ENCODE measurements at places on chromosomes 2 and 18. TPM values are rescaled to one million over a fixed set of nuclear protein-coding genes. Genes with fewer than 3 reads are reported as not detected.
A peak's percentile ranks its signal among the peaks of the same experiment; 100 is the strongest.

The MC4R gene
- polyA plus RNA-seq = not detected

The CNTNAP5 gene
- not detected for polyA plus RNA-seq

The LRRC30 gene
- polyA plus RNA-seq = not detected

The OBSL1 gene
- polyA plus RNA-seq = not detected

DNA sequence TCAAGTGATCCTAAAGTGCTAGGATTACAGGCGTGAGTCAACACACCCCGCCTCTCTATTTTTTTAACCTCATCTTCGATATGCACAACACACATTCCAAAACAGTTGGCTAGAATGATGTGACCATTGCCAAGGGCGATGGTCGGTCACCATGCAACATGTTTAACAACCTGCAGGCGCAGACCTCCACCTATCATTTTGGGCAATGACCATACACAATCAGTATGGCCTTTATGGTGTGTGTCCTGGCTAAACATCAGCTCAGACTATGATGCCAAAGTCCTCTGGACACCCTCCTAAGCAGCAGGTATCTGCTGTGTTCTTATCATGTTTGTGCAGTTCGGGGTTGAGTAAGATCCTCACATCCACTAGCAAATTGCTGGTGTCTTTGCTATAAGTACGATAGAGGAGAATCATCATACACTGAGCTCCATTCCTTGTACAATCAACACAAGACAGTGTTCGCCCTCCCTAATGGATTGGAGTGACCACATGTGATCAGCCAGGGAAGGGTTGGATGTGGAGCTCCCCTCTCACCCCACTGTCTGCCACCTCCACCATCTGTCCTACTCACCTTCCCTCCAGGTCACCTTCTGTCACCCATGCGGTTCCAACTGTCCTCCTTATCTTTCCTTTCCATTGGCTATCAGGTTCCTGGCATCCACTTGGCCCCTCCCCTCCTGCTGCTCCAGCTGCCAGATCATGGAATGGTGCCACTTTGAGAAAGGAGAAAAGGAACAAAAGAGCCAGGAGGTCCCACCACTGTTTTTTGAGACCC, 7.9 kb upstream of the RNF152 start:
- no peak overlapping the region for H3K27ac ChIP-seq
- H3K4me1 ChIP-seq = no peaks in the 10 kb centered on the region
- H3K4me3 ChIP-seq = no peak overlapping the region
- no peaks in the 10 kb centered on the region for H3K36me3 ChIP-seq
- no peak for DNase-seq

- no peaks in the 10 kb centered on the region for H3K4me1 ChIP-seq
- no peaks in the 10 kb centered on the region for H3K36me3 ChIP-seq
- no peaks in the 10 kb centered on the region for H3K27me3 ChIP-seq
- no peak overlapping the region for H3K27ac ChIP-seq
- DNase-seq = no peak
These were observed 105.5 kb upstream of the ACKR3 start for GRCh38 chr2:236464140-236464539.

DNA sequence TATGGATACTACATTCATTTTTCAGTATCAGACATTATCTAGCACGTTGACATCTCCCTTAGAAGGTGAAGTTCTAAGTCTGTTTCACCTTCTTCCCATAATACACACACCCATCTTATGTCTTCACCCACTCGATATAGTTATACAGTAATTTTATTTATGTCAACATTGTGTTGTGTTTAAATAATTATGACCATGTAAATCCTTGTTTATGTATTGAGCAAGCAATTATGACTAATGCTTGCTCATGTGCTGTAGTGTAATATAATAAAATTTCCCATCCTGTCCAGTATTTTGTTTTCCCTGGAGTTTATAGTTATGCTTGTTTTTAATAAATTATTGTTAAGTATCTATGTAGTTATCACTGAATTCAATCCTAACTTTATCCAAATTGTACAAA, 163.2 kb downstream of the MTX2 start:
- H3K4me3 ChIP-seq = no peak overlapping the region
- H3K27ac ChIP-seq = no peak overlapping the region
- DNase-seq = no peak
- no peaks in the 10 kb centered on the region for H3K36me3 ChIP-seq
- H3K4me1 ChIP-seq = no peaks in the 10 kb centered on the region

GRCh38 chr2:113857464-113857863, 32.4 kb upstream of the ACTR3 start:
- H3K36me3 ChIP-seq = no peaks in the 10 kb centered on the region
- H3K4me1 ChIP-seq = peaks cover 59% of the 10 kb centered on the region
- H3K4me3 ChIP-seq = no peak overlapping the region
- no peaks in the 10 kb centered on the region for H3K27me3 ChIP-seq
- H3K27ac ChIP-seq = peak overlapping the region; percentile 63

- H3K27ac ChIP-seq = peak within 1 kb of the TSS; percentile 75
- peak within 1 kb of the TSS; percentile 95 for H3K4me3 ChIP-seq
- no peaks in the 10 kb centered on the region for H3K27me3 ChIP-seq
- no peaks in the 10 kb centered on the region for H3K36me3 ChIP-seq
- H3K4me1 ChIP-seq = peaks cover 35% of the 10 kb centered on the region
- DNase-seq = peak; percentile 68
These were observed at the start of gene PSTPIP2 for GRCh38 chr18:46071653-46072375. Gene PSTPIP2 (minus strand): TSS chr18:46072260. CDS start chr18:46072188, 72 bp downstream.

Data from CD14-positive monocyte (primary cell).